ENCODE measurements at places on chromosomes 5 and 9.

DNA sequence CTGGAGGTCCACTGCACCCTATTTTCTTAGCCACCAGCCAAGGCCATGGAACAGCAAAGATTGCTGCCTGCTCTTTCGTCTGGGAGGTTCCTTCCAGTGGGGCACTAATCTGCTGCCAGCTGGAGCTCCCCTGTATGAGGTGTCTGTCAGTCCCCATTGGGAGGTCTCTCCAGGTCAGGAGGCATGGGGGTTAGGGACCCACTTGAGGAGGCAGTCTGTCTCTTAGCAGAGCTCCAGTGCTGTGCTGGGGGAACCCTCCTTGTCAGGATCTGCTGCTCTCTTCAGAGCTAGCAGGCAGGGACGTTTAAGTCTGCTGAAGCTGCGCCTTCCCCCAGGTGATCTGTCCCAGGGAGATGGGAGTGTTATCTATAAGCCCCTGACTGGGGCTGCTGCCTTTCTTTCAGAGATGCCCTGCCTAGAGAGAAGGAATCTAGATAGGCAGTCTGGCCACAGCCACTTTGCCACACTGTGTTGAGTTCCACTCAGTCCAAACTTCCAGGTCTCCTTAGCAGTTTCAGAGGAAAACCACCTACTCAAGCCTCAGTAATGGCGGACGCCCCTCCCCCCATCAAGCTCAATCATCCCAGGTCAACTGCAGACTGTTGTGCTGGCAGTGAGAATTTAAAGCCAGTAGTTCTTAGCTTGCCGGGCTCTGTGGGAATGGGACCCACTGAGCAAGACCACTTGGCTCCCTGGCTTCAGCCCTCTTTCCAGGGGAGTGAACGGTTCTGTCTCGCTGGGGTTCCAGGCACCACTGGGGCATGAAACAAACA, 317.7 kb downstream of the LRRC70 start:
- DNase-seq: peak; percentile 6

DNA sequence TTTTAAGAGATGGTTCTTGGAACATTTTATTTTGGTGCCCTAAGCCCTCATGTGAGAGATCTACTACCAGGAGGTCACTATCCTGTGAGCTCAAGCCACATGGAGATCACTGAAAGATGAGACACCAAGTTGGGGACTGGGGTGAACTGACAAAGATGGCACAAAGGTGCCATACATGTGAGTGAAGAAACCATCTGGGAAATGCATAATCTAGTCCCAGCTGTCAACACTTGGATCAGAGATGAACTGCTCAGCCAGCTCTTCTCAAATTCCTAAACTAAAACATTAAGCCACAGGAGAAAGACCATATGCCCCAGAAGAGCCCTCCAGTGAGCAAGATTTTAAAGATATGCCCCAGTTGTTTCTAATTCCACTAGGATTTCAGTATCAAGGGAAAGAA, 22.2 kb upstream of the MYOT start:
- no peak for DNase-seq

DNA sequence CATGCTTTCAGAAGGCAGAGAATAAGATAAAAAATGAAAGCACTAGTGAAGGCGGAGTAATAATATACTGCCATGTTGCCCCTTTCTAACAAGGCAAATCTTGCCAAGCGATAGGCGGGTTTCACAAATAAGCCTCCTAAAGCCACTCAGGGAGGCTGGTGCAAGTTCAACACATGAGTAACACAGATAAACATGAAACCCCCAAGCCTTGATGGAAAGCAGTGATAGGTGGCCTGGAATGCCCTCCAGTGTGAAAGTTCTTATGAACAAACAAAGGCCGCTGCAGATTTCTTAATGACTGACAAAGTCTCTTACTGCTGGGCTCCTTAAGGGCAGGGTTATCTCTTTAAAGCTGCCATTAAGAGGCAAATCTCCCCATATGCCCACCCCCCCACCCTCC, 154.7 kb downstream of the ZDHHC21 start:
- DNase-seq: no peak

GRCh38 chr5:177509381-177509951, at the start of gene DOK3:
TSS of gene DOK3 (minus strand) at chr5:177509826. CDS start at chr5:177509540, 286 bp downstream.
- DNase-seq: peak; percentile 60

DNA sequence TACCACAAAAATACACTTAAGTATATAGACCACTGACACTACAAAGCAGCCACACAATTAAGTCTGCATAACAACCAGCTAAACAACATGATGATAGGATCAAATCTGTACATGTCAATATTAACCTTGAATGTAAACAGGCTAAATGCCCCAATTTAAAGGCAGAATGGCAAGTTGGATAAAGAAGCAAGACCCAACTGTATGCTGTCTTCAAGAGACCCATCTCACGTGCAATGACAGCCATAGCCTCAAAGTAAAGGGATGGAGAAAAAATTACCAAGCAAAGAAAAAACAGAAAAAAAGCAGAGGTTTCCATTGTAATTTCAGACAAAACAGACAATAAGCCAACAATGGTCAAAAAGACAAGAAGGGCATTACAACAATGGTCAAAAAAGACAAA, 77.3 kb upstream of the APC start:
- no peak for DNase-seq

- DNase-seq: no peak
Measured at GRCh38 chr5:111408817-111409216, 103.5 kb downstream of the STARD4 start.

DNA sequence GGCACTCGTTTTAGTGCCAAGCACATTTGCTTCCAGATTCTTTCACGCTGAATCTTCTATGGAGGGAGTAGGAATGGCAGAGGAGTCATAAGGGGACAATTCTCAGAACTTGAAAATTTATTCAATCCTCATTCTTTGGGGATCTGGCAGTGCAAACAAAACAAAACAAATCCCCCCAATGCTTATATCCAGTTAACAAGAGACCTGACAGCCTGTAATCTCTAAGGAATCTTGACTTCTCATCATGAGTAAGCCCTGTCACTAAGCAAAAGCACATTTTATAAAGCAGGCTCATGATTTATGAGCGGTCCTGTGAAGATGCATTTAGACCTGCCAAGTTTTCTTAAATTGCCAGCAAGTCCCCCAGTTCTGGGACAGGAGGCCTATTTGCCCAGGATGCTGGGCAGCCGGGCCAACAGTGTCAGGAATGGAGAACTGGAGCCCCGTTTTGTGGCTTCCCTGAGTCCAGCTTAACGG, 513.9 kb downstream of the CTNND2 start:
- DNase-seq: no peak

- no peak for DNase-seq
Measured at GRCh38 chr9:132348676-132349075, 6.1 kb downstream of the SETX start.

- DNase-seq: no peak
Measured at GRCh38 chr5:79508354-79508753, 5.6 kb downstream of the HOMER1 start.

DNA sequence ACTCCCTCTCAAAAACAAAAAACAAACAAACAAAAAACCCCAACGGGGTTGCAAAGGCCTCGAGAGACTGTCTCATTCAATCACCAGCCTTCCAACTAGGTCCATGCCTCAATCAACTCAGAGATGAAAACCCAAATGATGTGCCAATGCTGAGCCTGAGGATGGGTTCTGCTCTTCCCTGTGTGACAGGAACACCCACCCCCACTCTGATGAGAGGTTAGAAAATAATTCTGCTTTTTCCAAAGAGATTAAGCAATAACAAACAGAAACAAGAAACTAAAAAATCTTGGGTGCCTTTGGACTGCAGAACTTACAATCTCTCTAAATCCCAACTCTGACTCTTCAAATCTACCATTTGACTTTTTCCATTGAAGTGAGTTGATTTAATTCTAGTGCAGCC, 25.5 kb upstream of the FBP1 start:
- no peak for DNase-seq

DNA sequence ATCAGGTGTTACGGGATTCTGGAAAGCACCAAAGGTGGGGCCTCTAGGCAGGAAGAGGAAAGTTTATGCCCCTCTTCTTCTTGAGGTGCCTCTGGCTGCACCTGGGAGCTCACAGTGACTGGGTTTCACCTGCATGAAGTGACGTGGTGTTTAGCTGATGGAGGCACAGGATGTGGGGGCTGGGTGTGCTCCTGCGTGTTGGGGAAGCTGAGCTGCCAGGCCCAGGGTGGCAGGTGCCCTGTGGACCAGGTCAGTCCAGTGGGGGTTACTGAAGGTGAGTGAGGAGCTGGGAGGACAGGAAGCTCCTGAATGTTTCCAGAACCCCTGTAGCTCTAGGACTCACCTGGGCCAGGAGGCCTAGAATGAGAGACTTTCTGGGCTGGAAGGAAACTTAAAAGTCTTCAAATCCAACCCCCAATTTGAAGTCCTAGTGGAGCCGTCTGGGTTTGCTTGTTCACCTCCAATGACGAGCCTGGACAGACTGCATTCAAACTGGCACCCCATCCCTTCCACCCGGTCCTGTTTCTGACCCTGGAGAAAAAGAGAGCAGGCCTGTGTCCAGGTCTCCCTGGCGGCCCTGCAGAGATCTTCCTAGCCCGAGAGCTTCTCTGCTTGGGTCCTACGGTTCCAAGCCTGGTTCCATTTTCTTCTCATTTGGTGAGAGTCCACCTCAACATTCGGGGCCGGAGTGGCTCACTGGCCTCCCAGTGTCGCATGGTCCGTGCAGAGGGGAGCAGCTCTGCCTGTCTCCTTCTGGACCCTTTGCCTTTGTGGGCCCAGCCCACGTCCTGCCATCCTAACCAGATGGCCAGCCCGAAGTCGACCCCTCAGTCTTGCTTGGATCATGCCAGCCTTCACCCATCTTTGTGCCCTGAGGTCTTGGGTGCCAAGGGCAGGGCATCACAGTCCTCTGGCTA, 22.3 kb downstream of the TRAF1 start:
- DNase-seq: no peak

DNA sequence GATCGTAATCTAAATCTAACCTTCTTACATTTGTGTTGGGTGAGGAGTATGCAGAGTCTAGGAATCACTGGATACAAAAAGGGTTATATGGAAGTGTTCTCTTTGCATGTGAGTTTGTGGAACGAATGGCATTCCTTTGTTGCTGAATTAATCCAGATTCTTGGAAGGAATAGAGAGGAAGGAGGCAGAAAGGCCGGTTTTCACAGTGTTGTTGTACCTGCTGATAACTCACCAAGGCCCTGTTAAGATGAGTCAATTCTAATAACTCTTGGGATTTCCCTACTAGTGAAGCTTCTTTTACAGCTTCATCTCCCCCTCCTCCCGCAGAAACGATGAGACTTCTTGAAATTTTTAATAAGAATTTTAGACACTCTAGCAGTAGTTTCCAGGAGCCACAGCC, 84.0 kb downstream of the ZSWIM6 start:
- peak; percentile 50 for DNase-seq

- peak; percentile 86 for DNase-seq
Measured at GRCh38 chr5:10689391-10690081, 71.5 kb downstream of the DAP start.

- no peak for DNase-seq
Measured at GRCh38 chr9:118782790-118783463, 586.3 kb downstream of the BRINP1 start.

GRCh38 chr5:154977409-154977808, 36.1 kb upstream of the KIF4B start:
- no peak for DNase-seq

DNA sequence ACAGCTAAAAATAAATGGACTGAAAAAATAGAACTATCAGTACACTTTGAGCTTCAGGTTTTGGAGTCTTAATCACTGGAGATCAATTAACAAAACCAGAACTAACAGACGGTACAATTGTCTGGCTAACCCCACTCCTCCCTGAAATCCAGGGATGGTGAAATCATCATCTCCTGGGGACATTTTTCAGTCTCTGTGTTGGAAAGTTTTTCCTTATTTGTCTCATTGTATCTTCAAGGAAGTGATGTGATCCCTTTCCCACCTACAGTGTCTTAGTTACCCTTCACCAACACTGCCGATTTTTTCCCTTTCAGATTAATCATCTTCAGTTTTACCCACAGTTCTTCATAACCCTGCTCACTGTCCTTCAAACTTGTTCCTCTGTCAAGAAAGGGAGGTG, 81.9 kb downstream of the MAP1B start:
- DNase-seq: no peak

- peak; percentile 59 for DNase-seq
Measured at GRCh38 chr5:95113489-95113888, 171.4 kb downstream of the MCTP1 start.

GRCh38 chr9:118395415-118395814, 691.2 kb downstream of the TLR4 start:
- no peak for DNase-seq

- DNase-seq: no peak
Measured at GRCh38 chr9:78297672-78297961, 692 bp downstream of the PSAT1 start.

DNA sequence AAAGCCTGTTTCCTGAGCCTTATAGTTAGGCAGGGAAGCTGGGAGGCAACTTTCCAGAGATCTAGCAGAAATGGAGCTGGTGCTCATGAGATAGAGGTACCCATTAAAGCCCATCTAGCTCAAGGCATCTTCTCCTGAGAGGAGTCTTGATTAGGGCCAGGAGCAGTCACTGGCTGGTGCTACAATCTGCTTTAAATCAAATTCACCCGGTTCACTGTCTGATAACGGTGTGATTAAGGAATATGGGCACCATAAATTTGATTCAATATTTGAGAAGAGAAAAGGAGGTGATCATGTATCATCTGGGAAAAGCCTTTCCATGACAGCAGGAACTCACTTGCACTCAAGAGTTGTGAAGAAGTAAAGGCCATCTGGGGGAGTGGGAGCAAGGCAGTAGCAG, 23.9 kb upstream of the NR5A1 start:
- no peak for DNase-seq

DNA sequence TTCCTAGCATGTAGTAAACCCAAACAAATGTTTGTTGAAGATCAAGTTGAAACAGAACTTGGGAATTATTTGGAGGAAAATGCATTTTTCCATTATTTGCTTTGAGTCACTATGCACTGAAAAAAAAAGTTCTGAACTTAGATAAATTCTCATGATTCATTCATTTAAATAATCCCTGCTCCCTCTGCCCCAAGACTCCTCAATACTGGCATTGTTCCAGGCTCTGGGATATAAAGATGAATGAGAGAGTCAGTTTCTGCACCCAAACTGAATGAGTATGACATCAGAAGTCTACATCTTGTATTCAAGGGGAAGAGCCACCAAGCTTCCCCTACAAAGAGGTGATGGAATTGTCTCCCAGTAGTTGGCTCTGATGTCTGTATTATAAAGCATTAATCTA, 123.9 kb downstream of the SEC61B start:
- DNase-seq: no peak

DNA sequence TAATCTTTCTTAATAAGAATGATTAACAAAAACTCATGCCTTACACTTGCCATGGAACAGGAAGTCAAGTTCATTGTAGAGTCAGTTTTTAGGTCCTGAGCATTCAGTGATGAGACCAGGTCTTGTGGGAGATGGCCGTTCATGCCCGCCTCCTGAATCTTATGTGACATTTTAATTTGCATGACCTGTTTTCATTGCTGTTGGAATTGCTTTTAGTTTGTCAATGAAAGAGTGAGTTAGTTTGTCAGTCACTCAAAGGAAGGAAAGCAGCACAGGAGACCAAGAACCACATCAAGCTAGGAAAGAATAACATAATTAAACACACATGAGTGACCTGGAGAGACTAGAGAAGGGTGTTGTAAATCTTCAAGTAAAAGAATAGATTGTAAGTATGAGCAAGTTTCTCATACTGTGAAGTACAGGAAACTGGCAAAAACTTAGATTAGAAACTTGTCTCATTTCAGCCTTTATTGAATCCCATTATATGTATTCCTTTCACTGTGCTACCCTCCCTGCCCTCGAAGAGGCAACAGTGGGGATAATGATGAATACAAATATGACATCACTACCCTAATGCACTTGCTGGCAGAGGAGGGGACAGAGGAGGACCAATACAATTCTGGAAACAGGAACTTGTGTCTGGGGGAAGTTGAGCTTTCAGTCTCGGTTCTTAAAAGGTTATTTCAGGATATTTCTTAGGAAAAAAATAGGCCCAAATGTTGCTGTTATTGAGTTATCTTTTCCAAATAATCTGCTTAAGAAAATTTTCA, 64.3 kb upstream of the C6 start:
- DNase-seq: no peak
